HepG2 (cell line): ENCODE measurements at places on chromosomes 13 and 19. TPM values are rescaled to one million over a fixed set of nuclear protein-coding genes. Genes with fewer than 3 reads are reported as not detected.

ZNF497 gene
- 1.1 and 1.9 TPM in 2 replicates for total RNA-seq

CCNE1 gene
- 46.9 and 50.6 TPM in 2 replicates for total RNA-seq

DNA sequence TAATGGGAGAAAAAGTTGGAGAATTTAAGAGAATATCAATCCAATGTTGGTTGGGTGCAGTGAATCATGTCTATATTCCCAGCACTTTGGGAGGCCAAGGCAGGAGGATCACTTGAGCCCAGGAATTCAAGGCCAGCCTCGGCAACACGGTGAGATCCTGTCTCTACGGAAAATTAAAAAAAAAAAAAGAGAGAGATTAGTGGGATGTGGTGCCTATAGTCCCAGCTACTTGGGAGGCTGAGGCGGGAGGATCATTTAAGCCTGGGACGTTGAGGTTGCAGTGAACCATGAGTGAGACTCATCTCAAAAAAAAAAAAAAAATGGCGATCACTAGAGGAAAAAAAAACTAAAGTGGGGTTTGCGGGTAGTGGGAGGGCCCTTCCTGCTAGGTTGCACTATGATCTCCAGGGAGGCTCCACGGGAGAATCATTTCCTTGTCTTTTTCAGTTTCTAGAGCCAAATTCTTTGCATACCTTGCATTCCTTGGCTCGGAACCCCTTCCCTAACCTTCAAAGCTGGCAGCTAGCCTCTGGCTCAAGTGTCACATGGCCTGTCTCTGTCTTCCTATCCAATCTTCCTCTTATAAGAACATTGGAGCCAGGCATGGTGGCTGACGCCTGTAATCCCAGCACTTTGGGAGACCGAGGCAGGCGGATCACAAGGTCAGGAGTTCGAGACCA lies 5.8 kb upstream of the ERCC2 start:
- peak overlapping the region; percentile 65 for H3K27ac ChIP-seq

GRCh38 chr13:91017669-91018053 lies 329.8 kb upstream of the MIR17HG start:
- H3K36me3 ChIP-seq, result no peaks in the 10 kb centered on the region
- no peak for DNase-seq
- H3K4me1 ChIP-seq, result no peaks in the 10 kb centered on the region
- no peak overlapping the region for H3K27ac ChIP-seq

- H3K4me3 ChIP-seq, result no peak overlapping the region
- no peak overlapping the region for H3K27ac ChIP-seq
- no peak for DNase-seq
- H3K4me1 ChIP-seq, result no peaks in the 10 kb centered on the region
Observed at GRCh38 chr19:45821103-45821521, 6.0 kb upstream of the RSPH6A start.

DNA sequence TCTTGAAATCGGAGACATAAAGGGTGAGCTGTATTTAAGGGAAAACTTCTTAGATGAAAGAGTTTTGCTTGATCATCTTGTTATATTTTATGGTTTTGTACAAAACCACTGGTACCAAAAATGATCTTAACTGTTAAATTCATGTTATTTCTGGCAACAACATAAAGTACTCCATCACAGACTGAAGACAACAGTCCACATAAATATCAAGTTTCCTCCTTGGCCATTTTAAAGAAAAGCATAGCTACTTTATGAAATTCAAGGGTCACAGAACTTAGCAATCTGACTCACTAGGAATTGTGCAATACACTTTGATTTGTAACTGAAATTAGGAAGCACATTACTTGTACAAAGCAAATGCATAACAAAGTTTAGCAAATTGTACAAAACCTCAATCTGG lies 66.3 kb downstream of the TBC1D4 start:
- no peaks in the 10 kb centered on the region for H3K27me3 ChIP-seq
- H3K36me3 ChIP-seq, result peaks cover 7% of the 10 kb centered on the region; the same call in 1 of the 3 replicates
- DNase-seq, result no peak
- no peak overlapping the region for H3K27ac ChIP-seq
- H3K4me1 ChIP-seq, result peaks cover 96% of the 10 kb centered on the region

- H3K27me3 ChIP-seq, result peaks cover under 1% of the 10 kb centered on the region; the same call in 1 of the 2 replicates
- H3K4me1 ChIP-seq, result peaks cover 15% of the 10 kb centered on the region
- no peak overlapping the region for H3K27ac ChIP-seq
Observed at GRCh38 chr13:98979012-98979660, 1.3 kb upstream of the DOCK9 start.

GRCh38 chr13:95388420-95389079 lies 87.3 kb upstream of the ABCC4 start:
- DNase-seq, result no peak
- H3K4me1 ChIP-seq, result peaks cover 8% of the 10 kb centered on the region; the same call in 1 of the 2 replicates
- no peaks in the 10 kb centered on the region for H3K36me3 ChIP-seq
- no peak overlapping the region for H3K4me3 ChIP-seq
- H3K27me3 ChIP-seq, result no peaks in the 10 kb centered on the region; the same call in 2 of the 3 replicates
